ENCODE measurements at places on chromosomes 2 and 18. TPM values are rescaled to one million over a fixed set of nuclear protein-coding genes. Genes with fewer than 3 reads are reported as not detected.

UGT1A3 gene
- not detected for total RNA-seq

APCDD1 gene
- 73.2 TPM for total RNA-seq

APOB gene
- 45.3 TPM for total RNA-seq

NPHP1 gene
- 4.0 TPM for total RNA-seq

ACTR3 gene
- total RNA-seq = 70.5 TPM

LGALSL gene
- total RNA-seq = 19.1 TPM

GDF7 gene
- 1.1 TPM for total RNA-seq

BMP10 gene
- total RNA-seq = 5,642 TPM

DLX2 gene
- total RNA-seq = not detected

TRIM43 gene
- not detected for total RNA-seq

UNC80 gene
- total RNA-seq = 0.20 TPM

LIMS4 gene
- 5.2 TPM for total RNA-seq

LYPD6B gene
- total RNA-seq = 0.28 TPM

MBP gene
- 15.4 TPM for total RNA-seq

RTKN gene
- 15.3 TPM for total RNA-seq

CLHC1 gene
- total RNA-seq = 9.5 TPM

SERPINB12 gene
- not detected for total RNA-seq

PID1 gene
- 9.1 TPM for total RNA-seq

PSMA8 gene
- total RNA-seq = not detected

AGXT gene
- total RNA-seq = not detected

PCARE gene
- total RNA-seq = 0.79 TPM

PREB gene
- 47.5 TPM for total RNA-seq

C2orf80 gene
- not detected for total RNA-seq

GNLY gene
- 1.4 TPM for total RNA-seq
